CD8-positive, alpha-beta T cell (primary cell): ENCODE measurements at places on chromosomes 6 and 20. TPM values are rescaled to one million over a fixed set of nuclear protein-coding genes. Genes with fewer than 3 reads are reported as not detected.

DNA sequence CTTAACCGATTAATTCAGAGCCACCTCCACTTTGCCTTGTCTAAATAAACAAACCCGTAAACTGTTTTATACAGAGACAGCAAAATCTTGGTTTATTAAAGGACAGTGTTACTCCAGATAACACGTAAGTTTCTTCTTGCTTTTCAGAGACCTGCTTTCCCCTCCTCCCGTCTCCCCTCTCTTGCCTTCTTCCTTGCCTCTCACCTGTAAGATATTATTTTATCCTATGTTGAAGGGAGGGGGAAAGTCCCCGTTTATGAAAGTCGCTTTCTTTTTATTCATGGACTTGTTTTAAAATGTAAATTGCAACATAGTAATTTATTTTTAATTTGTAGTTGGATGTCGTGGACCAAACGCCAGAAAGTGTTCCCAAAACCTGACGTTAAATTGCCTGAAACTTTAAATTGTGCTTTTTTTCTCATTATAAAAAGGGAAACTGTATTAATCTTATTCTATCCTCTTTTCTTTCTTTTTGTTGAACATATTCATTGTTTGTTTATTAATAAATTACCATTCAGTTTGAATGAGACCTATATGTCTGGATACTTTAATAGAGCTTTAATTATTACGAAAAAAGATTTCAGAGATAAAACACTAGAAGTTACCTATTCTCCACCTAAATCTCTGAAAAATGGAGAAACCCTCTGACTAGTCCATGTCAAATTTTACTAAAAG is 2.7 kb downstream of the FOXC1 start:
- DNase-seq = no peak

The C2 gene
- 1.4 TPM for total RNA-seq

DNA sequence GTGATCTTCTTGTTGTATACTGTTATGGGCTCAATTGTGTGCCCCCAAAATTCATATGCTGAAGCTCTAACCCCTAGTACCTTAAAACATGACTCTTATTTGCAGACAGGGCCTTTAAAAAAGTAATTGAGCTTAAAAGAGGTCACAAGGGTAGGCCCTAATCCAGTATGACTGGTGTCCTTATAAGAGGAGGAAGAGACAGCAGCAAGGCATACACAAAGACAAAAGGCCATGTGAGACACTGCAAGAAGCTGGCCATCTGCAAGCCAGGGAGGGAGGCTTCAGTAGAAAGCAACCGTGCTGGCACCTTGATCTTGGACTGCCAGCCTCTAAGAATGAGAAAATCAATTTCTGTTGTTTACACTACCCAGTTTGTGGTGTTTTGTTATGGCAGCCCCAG is 8.4 kb downstream of the CAGE1 start:
- DNase-seq = no peak

GRCh38 chr6:35018746-35019145 is 122.4 kb downstream of the TCP11 start:
- no peak for DNase-seq

DNA sequence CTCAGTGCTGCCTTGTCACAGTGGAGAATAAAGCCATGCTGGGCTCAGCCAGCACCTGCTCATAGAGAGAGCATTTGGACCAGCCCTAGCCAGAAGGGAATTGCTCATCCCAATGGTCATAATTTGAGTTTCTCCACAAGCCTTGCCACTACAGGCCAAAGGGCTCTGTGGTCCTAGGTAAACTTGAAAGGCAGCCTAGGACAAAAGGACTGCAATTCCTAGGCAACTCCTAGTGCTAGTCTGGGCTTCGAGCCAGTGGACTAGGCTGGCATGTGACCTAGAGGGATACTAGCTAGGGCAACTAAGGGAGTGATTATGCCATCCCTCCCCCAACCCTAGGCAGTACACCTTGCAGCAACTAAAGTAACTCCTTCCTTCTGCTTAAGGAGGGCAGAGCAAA is 516.2 kb downstream of the BCKDHB start:
- no peak for DNase-seq

The FKBP1C gene
- total RNA-seq = not detected

GRCh38 chr6:20235041-20235440 is 22.8 kb upstream of the MBOAT1 start:
- no peak for DNase-seq

The LY6G5C gene
- total RNA-seq = 1.5 TPM

- DNase-seq = no peak
Measured at GRCh38 chr6:107491760-107492660, 2.1 kb downstream of the SOBP start.
